ENCODE measurements at places on chromosomes 16 and 17. TPM values are rescaled to one million over a fixed set of nuclear protein-coding genes. Genes with fewer than 3 reads are reported as not detected.

GRCh38 chr16:50584033-50584722 lies 36.0 kb downstream of the NKD1 start:
- H3K27me3 ChIP-seq: no peaks in the 10 kb centered on the region
- no peak overlapping the region for H3K27ac ChIP-seq
- H3K4me1 ChIP-seq: no peaks in the 10 kb centered on the region
- DNase-seq: no peak

DNA sequence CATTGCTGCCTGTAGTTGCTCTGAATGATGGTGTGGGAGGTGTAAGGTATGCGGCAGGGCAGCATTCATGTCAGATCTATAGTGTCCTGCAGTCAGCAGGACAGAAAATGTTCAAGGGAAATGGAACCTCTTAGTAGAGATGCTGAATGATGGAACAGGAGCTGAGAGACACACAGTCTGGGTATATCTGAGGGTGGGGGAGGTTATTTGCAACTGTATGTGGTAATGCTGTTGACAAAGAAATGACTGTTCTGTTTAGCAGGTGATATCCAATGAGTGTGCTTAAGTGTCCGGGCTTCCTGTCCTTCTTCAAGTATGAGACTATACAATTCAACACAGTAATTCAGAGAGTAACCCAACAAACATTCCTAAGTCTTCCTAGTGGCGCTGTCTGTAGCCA lies 46.6 kb downstream of the STH start:
- H3K36me3 ChIP-seq: peaks cover 38% of the 10 kb centered on the region
- no peak overlapping the region for H3K4me3 ChIP-seq
- no peak for DNase-seq
- peak overlapping the region; percentile 3 for H3K27ac ChIP-seq
- no peaks in the 10 kb centered on the region for H3K4me1 ChIP-seq

The CLEC3A gene
- not detected for total RNA-seq

DNA sequence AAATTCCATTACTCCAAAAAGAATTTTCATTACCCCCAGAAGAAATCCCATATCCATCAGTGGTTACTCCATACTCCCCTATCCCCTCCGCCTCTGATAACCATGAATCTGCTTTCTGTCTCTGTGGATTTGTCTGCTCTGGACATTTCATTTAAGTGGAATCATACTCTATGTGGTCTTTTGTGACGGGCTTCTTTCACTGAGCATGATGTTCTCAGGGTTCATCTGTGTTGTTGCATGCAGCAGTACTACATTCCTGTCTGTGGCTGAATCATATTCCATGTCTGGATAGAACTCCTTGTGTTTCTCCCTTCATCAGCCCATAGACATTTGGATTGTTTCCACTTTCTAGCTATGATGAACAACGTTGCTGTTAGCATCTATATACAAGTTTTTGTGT lies 59.5 kb upstream of the IRX3 start:
- no peaks in the 10 kb centered on the region for H3K4me1 ChIP-seq
- no peak for DNase-seq
- H3K27me3 ChIP-seq: no peaks in the 10 kb centered on the region
- H3K27ac ChIP-seq: no peak overlapping the region
- no peaks in the 10 kb centered on the region for H3K36me3 ChIP-seq
- no peak overlapping the region for H3K4me3 ChIP-seq

GRCh38 chr16:23966597-23967394 lies 131.0 kb downstream of the PRKCB start:
- no peaks in the 10 kb centered on the region for H3K27me3 ChIP-seq
- no peaks in the 10 kb centered on the region for H3K4me1 ChIP-seq
- peak; percentile 18 for DNase-seq

GRCh38 chr16:31200821-31201568 lies 1.6 kb downstream of the PYCARD start:
- peak overlapping the region; percentile 71 for H3K4me3 ChIP-seq
- no peaks in the 10 kb centered on the region for H3K27me3 ChIP-seq
- H3K27ac ChIP-seq: no peak overlapping the region

The SAT2 gene
- 78.5 TPM for total RNA-seq

The ANKS4B gene
- not detected for total RNA-seq

The NEUROD2 gene
- total RNA-seq: not detected

The CPPED1 gene
- 5.9 TPM for total RNA-seq

The MMP25 gene
- total RNA-seq: 0.30 TPM

The ZDHHC1 gene
- 8.9 TPM for total RNA-seq

DNA sequence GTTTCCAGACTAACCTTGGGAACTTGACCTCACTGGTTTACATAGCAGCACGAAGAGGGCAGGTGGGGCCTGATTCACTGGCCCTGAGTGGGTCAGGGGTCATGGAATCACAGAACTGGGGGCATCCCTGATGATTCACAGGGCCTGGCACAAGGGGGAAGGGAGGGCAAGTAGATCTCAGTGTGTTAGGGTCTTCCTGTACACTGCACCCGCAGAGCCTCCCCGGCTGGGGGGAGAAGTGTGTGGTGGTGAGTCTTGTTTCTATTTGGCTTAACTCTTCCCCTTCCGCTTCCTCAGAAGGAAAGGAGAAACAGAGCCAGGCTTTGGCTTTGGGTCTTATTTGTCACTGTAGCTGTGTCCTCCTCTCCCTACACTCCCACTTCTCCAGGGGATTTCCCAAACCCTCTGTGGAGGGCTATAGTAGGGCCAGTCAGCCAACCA lies 3.7 kb downstream of the STARD3 start:
- H3K4me1 ChIP-seq: peaks cover 75% of the 10 kb centered on the region
- no peak for DNase-seq
- H3K27me3 ChIP-seq: no peaks in the 10 kb centered on the region
- no peaks in the 10 kb centered on the region for H3K36me3 ChIP-seq
- H3K4me3 ChIP-seq: no peak overlapping the region

GRCh38 chr17:35028531-35029262 lies 34.8 kb downstream of the RFFL start:
- no peak overlapping the region for H3K4me3 ChIP-seq
- no peak overlapping the region for H3K27ac ChIP-seq
- DNase-seq: no peak
- H3K27me3 ChIP-seq: no peaks in the 10 kb centered on the region
- H3K36me3 ChIP-seq: peaks cover 5% of the 10 kb centered on the region

DNA sequence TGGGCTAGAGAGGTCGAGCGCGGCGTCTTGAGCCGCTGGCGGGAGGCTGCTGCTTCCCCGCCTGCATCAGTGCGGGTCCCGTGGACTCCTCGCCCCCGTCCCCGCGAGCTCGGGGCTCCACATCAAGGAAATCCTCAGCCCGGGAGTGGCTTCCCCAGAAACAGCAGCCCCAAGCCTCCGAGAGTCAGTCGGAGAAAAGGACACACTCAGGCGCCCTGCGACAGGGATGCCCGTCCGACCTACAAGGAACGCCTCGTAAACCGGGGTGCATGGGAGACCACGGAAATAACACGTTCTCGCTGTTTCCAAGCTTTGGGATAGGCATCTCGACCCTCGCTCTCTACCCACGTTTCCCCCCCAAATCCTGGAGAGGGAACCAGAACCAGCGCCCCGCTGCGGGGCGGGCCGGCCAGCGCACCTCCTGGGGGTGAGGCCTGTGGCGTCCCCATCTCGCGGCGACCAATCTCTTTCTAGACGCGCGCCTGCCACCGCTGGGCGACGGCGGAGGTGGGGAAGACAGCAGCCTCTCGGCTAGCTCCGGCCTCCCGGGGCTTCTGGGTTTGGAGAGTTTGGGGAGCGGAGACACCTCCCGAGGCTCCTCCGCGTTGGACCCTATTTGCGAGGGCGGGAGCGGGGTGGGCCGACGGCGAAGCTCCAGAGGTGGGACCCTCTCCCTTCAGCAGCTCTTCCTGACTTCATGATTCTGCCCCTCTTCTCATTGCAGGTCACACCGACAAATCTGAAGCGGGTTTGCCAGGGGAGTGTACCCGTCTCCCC lies 759 bp upstream of the TP53I13 start:
- H3K4me3 ChIP-seq: peak overlapping the region; percentile 63
- H3K36me3 ChIP-seq: no peaks in the 10 kb centered on the region
- H3K27ac ChIP-seq: peak overlapping the region; percentile 97
- peaks cover 50% of the 10 kb centered on the region for H3K4me1 ChIP-seq
- DNase-seq: peak; percentile 65

GRCh38 chr16:88714420-88715302 lies 8.4 kb downstream of the CTU2 start:
- no peak for DNase-seq
- H3K4me3 ChIP-seq: no peak overlapping the region
- no peak overlapping the region for H3K27ac ChIP-seq

The RFFL gene
- 20.1 TPM for total RNA-seq

DNA sequence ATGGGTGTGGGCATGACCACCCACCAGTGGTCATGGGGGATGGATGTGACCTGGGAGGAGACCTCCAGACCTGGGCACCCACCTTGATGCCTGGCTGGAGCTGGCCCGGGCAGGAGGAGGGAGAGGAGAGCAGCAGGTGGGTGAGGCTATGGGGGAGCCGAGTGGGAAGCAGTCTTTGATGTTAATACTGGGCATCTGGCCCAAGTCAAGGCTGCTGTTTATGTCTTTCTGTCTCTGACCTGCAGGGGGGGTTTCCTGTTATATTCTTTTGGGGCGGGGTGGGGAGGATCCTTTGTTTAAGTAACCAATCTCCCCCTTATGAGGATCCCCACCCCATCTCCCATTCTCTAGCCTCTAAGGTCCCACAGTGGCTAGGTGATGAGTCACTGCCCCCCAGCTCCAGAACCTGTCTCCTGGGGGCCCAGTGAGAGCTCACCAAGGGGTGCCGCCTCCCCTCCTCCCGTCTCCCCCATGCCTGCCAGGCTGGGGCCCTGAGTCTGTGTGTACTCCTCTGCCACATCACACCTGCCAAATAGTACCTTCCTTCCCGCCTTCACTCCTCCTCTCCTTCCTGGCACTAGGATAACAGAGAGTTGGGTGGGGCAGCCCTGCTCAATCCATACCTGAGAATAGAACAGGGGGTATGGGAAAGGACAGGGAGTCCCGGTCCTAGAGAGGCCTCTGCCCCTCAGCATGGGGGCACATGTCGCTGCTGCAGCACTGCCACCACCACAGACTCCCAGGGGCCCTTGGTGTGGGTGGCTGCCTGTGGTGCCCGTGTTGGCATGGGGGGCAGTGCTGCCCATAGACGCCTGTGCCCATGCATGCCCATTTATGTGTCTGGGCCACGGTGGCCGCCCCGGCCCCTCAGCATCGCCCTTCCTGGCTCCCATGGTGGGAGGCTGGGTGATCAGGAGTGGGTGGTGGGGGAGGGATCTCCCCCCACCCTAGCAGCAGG lies 7.3 kb downstream of the THRA start:
- no peaks in the 10 kb centered on the region for H3K27me3 ChIP-seq
- H3K36me3 ChIP-seq: peaks cover 11% of the 10 kb centered on the region
- no peaks in the 10 kb centered on the region for H3K4me1 ChIP-seq
- peak overlapping the region; percentile 36 for H3K4me3 ChIP-seq

The TMEM238L gene
- total RNA-seq: not detected

The KRT40 gene
- total RNA-seq: not detected

GRCh38 chr16:82625066-82625968 lies 1.5 kb upstream of the CDH13 start:
- peaks cover 42% of the 10 kb centered on the region for H3K4me1 ChIP-seq
- H3K27me3 ChIP-seq: no peaks in the 10 kb centered on the region

The AANAT gene
- not detected for total RNA-seq

The HOXB7 gene
- 0.24 TPM for total RNA-seq

The SLC13A2 gene
- total RNA-seq: not detected

DNA sequence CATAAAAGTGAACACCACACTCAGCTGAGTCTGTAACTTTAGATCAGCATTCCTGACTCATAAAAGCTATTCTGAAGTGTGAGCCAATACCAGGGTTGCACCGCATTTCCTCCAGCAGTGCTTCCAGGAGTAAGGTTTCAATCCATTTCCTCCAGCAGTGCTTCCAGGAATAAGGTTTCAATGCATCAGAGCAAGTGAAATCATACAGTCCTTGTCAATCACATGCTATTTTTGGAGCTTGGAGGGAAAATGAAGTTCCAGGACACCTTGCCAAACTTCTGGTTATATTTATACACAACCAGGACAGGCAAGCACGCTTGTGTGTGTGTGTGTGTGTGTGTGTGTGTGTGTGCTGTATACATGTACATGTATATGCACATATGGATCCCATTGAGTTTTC lies 327.6 kb downstream of the GRIN2A start:
- H3K4me3 ChIP-seq: no peak overlapping the region
- H3K4me1 ChIP-seq: no peaks in the 10 kb centered on the region
- no peaks in the 10 kb centered on the region for H3K27me3 ChIP-seq
- no peak overlapping the region for H3K27ac ChIP-seq

Data from right atrium auricular region (tissue), 2 donors.